ENCODE measurements at places on chromosomes 16 and 17. TPM values are rescaled to one million over a fixed set of nuclear protein-coding genes. Genes with fewer than 3 reads are reported as not detected.

SMIM5 gene
- not detected for total RNA-seq

PLLP gene
- 0.79 TPM for total RNA-seq

CLEC18B gene
- total RNA-seq: 2.1 TPM

STAT3 gene
- total RNA-seq: 38.0 TPM

UTP4 gene
- total RNA-seq: 80.1 TPM

PRSS21 gene
- not detected for total RNA-seq

RDM1 gene
- total RNA-seq: 5.7 TPM

TLCD3A gene
- 22.5 TPM for total RNA-seq

MT1X gene
- total RNA-seq: 13.2 TPM

PRSS36 gene
- total RNA-seq: 1.1 TPM

PRSS8 gene
- not detected for total RNA-seq

RTN4RL1 gene
- 0.47 TPM for total RNA-seq

VPS35 gene
- total RNA-seq: 108 TPM

PMP22 gene
- total RNA-seq: 15.6 TPM

VMP1 gene
- 53.8 TPM for total RNA-seq

TBC1D3G gene
- total RNA-seq: not detected

KRTAP2-1 gene
- total RNA-seq: not detected

PITPNC1 gene
- total RNA-seq: 21.5 TPM

GGA2 gene
- 93.4 TPM for total RNA-seq

ITGB4 gene
- total RNA-seq: 1.4 TPM

NKD1 gene
- 54.7 TPM for total RNA-seq

XYLT1 gene
- 15.0 TPM for total RNA-seq

KIF1C gene
- total RNA-seq: 61.7 TPM

KRT28 gene
- not detected for total RNA-seq

PTX4 gene
- total RNA-seq: not detected

MTMR4 gene
- total RNA-seq: 97.4 TPM

RSAD1 gene
- total RNA-seq: 42.9 TPM

SPN gene
- total RNA-seq: 0.07 TPM

WNT9B gene
- total RNA-seq: not detected

GNGT2 gene
- not detected for total RNA-seq

PPM1E gene
- total RNA-seq: 15.5 TPM

CSH1 gene
- total RNA-seq: not detected

RASD1 gene
- total RNA-seq: 8.3 TPM

HSD17B1 gene
- total RNA-seq: 1.2 TPM

TMEM235 gene
- total RNA-seq: not detected

DNASE1L2 gene
- total RNA-seq: 2.6 TPM

CLEC18C gene
- 0.73 TPM for total RNA-seq

SERPINF2 gene
- 0.19 TPM for total RNA-seq

CTRB2 gene
- not detected for total RNA-seq

EVI2B gene
- total RNA-seq: not detected

STX1B gene
- 14.1 TPM for total RNA-seq
